ENCODE measurements at places on chromosomes 4 and X.

GRCh38 chr4:113278324-113278934, 229.0 kb downstream of the ANK2 start:
- DNase-seq, result no peak

DNA sequence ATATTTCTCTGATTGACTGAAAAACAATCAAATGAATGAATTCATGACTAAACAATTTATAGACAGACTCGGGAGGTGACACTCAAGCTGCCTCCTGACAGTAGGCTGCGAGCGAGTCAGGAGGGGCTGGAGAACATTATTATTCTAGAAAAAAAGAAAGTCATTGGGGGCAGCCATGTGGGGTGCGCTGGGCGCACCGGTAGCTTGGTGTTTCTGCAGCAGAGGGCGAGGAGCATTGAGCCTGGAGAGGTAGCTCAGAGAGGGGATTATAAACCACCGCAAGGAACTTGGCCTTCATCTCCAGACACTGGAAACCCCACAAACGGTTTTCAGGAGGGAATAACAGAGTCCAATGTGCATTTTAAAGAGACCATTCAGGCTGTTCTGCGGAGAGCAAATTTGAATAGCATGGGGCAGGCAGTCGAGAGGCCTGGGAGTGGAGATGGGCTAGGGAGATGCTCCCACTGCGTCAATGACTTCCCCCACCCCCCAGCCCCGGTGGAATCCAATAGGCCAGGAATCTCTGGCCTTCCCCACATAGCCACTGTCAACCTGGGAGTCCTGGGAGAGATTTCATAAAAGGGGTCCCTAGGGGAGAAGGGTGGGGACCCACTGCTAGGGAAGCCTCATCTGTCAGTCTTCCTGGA, 168.3 kb downstream of the BCOR start:
- DNase-seq, result no peak

DNA sequence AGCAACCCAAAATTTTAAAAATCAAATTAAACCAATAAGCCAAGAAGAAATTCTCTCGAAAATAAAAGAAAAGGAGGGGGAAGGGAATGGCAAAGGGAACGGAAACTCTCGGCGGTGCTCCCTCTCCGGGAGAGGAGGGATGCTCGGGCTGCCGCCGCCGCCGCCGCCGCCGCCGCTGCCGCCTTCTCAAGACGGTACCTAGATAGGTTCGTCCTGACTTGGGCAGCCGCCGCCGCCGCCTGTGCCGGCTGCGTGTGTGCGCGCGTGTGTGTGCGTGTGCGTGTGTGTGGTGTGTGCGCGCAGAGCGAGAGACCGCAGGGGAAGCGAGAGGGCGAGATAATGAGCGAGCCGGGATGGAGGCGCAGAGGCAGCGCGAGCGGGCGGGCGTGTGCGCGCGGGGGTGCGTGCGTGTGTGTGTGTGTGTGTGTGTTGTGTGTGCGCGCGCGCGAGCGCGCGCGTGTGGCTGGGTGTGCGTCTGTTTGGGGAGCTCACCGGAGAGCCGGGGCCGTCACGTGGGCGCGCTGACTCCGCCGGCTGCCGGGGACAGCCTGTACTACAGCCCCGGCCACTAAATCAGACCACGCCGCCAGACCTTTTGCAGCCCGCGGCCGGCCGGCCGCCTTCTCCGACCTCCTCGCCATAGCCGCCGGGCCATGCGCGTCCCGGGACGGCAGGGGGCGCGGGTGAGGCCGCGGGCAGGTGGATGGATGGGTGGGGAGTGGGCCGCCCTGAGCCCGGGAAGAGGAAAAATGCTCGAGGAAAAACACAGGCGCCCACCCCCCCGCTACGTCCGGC, 111.6 kb downstream of the DHX15 start:
- DNase-seq, result peak; percentile 3

- DNase-seq, result no peak
These were observed 5.7 kb downstream of the ELK1 start for GRCh38 chrX:47644557-47645091.

DNA sequence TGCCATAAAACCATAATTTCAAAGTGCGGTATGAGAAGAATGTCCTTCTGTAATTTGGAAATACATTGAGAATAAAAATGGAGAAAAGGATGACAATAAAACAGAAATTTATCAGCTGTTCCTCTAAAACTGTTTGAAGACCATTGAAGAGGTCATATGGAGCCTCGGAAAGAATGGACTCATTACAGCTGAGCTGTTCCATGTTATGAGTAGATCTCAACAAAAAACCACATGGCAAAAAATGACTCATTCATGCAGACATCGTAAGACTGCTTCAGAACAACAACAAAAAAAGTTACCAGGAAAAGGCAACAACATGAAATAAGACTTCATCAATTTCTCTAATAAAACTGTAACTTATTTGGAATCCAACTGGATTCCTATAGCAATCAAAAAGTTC, 39.7 kb downstream of the AKAP4 start:
- DNase-seq, result no peak

GRCh38 chrX:124223524-124223923, 108.9 kb upstream of the TEX13D start:
- no peak for DNase-seq

DNA sequence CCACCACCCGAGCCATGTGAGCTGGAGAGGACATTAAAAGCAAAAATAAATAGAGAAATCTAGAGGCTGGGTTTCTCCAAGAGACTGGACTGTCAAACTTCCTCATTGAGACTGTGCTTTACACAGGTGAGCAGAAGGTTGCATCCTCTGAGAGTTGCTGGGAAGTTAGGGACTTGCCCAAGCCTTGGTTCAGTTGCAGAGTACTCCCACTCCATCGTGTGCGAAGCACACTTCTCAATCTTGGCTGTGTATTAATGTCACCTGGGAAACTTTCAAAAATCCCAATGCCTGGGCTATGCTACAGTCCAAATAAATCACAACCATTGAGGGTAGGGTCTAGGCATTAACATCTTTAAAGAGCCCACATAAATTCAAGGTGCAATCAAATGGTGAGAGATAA, 89.2 kb downstream of the ZNF330 start:
- DNase-seq, result no peak

GRCh38 chr4:2809610-2810180, 16.8 kb downstream of the SH3BP2 start:
- DNase-seq, result no peak

GRCh38 chr4:109589119-109589518, 29.1 kb downstream of the MCUB start:
- no peak for DNase-seq

- DNase-seq, result no peak
These were observed 177.1 kb downstream of the BMPR1B start for GRCh38 chr4:94934864-94935263.

DNA sequence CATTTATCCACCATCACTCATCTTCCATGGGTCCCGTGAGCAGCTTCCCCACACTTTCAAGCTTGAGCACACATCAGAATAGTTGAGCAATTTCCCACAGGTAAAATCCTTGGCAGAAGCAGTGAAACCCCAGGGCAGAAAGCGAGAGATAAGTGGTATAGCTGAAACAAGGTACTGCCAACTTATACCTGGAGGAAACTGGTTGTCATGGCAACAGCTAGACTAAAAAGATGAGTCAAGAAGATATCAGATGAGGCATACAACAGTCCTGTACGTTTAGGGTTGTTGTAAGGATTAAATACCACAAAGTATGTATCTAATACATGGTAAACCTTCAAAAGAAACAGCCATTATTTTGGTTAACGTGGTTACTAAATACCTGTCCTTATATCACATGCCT, 66.9 kb upstream of the PHOX2B start:
- DNase-seq, result no peak

- no peak for DNase-seq
These were observed 448.3 kb upstream of the SLIT2 start for GRCh38 chr4:19803406-19803805.

- DNase-seq, result no peak
These were observed 372.9 kb downstream of the NKX6-1 start for GRCh38 chr4:84126061-84126787.

DNA sequence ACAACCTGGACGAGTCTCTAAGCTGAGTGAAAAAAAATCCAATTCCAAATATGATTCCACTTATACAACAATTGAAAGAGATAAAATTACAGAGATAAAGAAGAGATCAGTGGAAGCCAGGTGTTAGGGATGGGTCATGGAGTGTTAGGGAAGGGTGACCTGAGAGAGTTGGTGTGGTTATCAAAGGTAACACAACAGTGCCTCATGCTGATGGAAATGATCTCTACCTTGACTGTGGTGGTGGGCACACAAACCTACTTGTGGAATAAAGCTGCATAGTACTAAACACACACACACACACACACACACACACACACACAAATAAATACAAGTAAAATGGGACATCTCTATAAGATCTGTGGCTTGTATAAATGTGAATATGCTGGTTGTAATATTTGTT, 26.0 kb downstream of the BEND2 start:
- no peak for DNase-seq

- DNase-seq, result no peak
These were observed 48.4 kb downstream of the KIF4A start for GRCh38 chrX:70338290-70338689.

- no peak for DNase-seq
These were observed 36.9 kb downstream of the PAQR3 start for GRCh38 chr4:78902298-78902697.

GRCh38 chr4:22595684-22596083, 79.8 kb upstream of the ADGRA3 start:
- no peak for DNase-seq

DNA sequence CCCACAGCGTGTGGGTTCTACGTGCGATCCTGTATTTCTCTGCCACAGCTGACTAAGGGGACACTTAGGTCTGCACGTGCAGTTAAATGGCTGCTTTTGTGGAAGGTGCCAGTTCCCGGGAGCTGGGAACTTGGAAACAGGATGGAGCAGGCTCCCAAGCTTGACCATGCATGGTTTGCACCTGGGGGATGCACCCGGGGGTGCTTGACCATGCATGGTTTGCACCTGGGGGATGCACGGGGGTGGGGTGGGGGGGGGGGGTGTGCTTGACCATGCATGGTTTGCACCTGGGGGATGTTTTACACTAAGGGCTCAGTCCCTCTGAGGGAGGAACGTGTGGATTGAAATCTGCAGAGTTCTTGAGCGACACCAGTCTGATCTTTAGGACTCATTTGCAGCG, 5.7 kb downstream of the WFS1 start:
- no peak for DNase-seq

DNA sequence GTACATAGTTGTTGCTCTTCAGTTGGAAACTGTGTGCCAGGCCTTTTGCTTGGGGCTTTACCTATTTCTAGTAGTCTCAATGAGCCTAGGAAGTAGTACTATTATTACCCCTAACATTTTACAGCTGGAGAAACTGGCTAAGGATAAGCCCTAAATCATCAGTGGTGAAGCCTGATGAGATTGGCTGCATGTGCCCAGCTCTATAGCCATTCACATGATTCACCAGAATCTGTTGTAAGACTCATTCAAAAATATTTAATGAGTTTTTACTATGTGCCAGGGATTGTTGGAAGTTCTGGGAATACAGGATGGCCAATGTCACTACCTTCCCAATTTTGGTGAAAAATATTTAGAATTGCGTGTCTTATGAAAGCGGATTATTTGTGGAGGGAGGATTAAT, 2.8 kb downstream of the KIT start:
- no peak for DNase-seq

DNA sequence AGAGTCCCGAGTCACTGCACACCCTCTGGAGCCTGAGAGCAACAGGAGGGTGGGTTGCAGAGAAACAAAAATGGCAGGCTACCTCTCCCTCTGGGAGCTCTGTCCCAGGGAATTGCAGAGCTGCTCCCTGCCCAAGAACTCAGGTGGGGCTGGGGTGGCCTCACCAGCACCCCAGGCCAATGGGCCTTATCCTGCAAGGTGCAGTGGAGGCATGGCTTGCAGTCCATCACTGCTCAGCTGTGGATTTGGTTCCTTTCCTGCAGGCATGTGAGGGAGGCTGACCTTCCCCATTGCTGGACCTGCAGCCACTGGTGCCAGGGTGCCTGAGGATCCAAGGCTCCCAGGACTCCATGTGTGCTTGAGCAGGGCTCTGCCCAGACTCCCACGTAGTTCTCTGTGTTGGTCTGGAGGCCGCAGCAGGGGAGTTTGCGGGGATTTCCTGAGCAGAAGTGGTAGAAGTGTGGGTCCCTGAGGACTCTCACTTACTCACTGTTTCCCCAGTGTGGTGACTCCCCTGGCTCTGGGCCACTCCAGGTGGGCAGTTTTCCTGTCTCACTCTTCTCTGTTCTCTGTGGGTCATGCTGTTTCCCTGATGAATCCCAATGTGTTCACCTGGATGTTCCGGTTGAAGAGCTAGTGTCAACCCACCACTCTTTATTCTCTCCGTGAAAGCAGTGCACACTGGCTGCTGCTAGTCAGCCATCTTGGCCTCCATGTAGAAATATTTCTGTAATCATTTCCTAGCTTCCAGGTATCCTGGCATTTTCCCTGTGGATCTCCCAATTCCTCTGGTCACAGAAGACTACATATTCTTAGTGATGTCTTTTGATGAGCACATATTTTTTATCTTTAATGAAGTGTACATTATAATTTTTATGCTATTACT, 82.3 kb downstream of the ARHGAP24 start:
- DNase-seq, result no peak

- no peak for DNase-seq
These were observed 60.1 kb upstream of the XAGE1B start for GRCh38 chrX:52576946-52577345.

- no peak for DNase-seq
These were observed 55.9 kb downstream of the UGT2A3 start for GRCh38 chr4:68895561-68896198.

GRCh38 chrX:73850124-73851013, 287.4 kb downstream of the CHIC1 start:
- DNase-seq, result no peak

DNA sequence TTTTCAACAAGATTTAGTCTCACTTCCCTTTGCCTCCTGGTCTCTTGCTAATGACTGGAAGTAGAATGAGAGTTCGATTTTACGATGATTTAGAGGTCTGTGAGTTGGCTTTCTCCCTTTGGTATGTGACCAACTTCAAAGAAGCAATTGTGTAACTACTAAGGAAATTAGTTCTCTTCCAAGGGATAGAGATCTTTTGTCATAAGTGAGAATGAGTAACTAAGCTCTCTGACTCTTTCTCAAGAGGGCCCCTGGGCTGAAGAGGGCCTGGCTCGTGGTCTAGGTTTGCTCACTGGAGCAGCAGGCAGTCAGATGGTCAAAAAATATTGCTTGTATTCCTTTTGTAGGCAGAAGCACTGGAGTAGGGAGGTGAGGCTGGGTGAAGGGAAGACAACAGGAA, 176.3 kb downstream of the ENOX2 start:
- no peak for DNase-seq

GRCh38 chrX:148417934-148418333, 82.5 kb upstream of the AFF2 start:
- no peak for DNase-seq

DNA sequence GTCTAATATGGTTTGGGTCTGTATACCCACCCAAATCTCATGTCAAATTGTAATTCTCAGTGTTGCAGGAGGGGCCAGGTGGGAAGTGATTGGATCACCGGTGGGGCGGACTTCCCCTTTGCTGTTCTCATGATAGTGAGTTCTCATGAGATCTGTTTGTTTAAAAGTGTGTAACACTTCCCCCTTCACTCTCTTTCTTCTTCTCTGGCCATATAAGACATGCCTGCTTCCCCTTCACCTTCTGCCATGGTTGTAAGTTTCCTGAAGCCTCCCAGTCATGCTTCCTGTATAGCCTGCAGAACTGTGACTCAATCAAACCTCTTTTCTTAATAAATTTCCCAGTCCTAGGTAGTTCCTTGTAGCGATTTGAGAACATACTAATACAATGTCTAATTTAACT, 19.7 kb upstream of the SCRG1 start:
- DNase-seq, result no peak

Data from stimulated activated CD8-positive, alpha-beta memory T cell treated with anti-CD3 and anti-CD28 coated beads, Interleukin-7, amount 100 ng/mL, for 1 hour (primary cell).